AG09319 (cell line): ENCODE measurements at places on chromosomes 7 and 10.
A peak's percentile ranks its signal among the peaks of the same experiment; 100 is the strongest.

- DNase-seq, result no peak
Observed at GRCh38 chr7:92621561-92622023, 31.4 kb upstream of the FAM133B start.

DNA sequence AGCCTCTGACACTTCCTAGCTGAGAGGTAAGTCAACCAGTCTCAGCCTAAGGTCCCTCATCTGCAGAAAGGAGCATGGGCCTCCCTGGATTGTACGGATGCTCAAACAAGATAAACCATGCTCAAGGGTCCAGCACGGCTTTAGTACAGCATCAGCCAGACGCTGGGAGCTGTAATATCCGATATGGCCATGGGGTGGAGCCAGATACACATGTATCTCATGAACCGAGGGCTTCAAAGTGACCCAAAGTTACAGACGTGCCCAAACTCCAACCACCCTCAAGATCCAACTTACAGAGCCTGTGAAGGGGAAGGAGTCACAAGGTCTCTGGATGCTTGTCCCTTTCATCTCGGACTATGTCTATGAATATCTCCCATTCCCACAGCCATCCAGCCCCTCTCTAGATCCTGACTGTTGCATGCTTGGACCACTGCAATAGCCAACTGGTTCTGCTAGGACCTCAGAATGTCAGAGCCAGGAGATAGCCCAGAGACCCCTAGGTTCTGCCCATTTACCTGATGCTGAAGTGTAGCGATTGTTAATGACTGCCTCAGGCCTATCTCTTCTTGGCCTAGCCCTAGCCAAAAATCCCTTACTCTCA is 142.4 kb downstream of the SH3PXD2A start:
- DNase-seq, result peak; percentile 46

DNA sequence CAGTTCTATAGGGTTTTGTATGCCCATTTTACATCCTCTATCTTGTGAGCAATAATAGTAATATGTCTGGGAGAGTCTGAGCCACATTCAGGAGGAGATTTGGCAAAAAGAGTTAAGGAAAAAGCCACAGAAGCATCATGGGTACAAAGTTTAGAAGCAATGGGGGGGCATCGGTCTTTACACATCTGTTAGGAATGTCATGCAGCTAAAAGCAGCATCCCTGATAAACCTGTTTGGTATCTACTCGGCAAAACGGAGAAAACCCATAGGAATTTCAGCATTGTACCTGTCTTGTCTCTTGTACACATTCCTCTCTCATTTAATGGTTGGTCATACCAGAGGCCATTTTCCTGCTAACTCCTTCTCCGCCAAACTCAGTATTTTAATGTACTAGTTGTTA is 12.5 kb upstream of the HERPUD2 start:
- DNase-seq, result no peak

DNA sequence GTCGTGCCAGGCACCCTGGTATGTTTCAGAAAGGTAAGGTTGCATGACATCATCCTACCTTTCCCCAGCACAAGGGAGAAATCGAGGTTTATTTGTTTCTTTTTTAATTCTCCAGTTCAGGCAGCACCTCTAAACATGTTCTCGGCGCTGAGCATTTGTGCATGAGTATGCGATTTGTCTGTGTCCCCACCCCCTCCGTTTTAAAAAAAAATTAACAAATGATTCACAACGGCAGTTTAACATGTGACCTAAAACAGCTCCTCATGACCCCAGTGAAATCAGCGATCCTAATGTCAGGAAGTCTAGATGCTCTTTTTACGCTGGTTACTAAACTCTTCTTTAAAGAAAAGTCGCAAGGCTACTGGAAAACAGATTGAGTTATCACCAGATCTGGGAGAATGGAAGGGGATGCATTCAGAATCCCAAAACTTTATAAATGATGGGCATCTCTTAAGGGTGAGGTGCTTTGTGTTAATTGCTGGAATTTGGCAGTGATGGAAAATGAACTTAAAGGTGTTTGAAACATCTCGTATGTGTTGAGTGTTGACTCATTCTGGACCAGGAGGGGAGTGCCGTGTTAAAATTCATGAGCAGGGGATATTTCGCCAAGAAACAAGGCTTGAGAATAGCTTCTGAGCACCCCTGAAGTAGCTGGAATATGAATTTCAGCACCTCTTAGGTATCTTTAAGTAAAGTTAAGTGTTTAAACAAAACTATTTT is 106.8 kb upstream of the PDCD4 start:
- DNase-seq, result no peak

- DNase-seq, result no peak
Observed at GRCh38 chr10:3420527-3421469, 248.2 kb upstream of the PITRM1 start.

DNA sequence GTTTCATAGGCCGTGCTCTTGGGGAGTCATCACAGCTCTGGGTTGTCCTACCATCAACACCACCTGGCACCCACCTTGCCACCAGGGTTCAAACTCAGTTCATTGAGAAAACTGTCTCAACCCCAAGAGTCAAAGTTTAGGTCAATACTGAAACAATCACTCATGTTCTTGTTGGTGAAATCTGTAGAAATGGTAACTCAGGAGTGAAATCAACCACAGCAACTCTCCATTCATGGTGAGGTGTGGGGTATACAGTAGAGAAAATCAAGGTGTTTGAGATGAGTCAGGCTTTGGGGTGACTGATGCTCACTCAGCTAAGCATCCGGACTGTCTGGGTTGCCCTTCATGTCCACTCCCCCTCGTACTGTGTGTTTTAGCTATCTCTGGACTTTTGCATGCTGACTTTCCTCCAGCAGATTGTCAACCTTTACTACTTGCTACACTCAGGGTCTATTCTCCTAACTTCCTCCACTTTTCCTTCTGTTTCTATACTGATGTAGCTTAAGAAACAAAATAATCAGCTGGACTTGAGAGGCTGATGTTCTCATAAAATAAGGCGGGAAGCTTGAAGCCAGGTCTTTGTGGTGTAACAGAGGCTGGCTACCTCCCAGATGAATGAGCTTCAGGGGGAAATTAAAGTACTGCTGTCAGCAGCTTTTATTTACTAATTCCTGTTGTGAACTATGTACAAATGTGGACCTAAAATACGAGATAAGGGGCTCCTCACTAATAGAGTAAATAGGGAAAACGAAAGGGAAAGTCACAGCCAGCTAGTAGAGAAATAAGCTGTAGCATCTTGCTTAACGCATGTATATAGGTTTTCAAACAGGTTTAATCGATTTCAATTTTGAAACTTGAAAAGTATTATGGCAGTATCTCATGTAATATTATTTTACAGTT is 173.6 kb upstream of the AKR1E2 start:
- DNase-seq, result no peak

DNA sequence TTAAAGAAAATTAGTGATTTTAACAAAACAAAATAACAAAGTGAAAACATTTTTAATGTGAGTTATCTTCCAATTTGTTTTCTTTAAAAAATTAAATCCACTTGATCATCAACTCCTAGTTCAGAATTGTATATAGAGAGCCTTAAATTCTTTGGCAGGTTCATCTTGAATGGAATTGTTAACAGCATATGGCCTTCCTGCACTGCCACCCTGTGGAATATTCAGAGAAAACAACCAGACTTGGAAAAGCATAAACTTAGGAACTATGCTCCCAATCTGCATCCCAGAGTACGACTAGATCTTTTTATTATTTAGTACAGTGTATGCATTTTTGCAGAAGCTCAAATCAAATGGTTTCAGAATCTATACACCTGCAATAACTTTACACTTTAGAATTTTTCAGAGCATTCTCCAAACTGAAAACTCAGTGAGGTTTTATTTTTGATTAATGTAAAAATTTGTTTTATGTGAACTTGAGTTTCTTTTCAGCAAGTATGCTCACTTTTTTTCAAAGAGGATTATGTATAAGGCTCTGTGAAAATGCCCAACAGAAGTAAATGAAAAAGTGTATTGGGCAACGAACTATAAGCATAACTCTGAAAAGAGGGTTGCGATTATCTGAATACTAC is 44.9 kb upstream of the ANK3 start:
- DNase-seq, result no peak

GRCh38 chr10:45646384-45647050 is 26.1 kb downstream of the ZFAND4 start:
- no peak for DNase-seq

DNA sequence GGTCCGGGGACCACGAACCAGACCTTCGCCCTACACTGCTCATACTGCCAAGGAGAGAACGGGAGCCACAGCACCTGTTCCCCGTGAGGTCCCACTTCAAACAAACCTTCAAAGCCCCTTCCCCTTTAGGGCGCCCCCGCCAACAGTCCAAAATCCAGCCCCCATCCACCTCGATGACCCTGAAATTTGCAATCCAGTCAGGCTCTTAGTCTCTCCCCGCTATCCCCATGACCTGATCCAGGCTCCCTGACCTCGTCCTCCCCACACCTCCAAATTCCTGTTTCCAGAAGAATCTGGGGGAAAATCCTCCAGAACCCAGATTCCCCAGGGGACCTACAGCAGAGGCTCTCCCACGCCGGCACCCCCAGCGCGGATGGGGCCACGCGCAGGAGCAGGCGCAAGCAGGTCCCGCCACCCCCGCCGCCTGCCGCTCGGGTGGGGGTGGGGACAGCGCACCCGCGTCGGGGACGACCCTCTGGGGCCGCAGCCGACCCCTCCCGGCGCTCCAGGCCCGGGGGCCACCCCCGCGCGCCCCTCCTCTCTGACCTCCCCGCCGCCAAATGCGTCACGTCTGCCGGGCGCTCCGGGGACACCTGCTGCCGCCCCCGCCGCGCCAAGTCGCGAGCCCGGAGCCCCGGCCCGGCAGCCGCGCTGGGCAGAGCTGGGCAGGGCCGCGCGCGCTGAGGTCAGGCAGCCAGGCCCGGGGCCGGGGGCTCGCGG is 753 bp downstream of the CAMK2B start:
- DNase-seq, result no peak
